Right renal pelvis (tissue), 4 donors: ENCODE measurements at places on chromosomes 7 and 10.

- no peak for DNase-seq
Measured at GRCh38 chr10:31920538-31920937, 8.1 kb downstream of the ARHGAP12 start.

- DNase-seq: peak; percentile 64
Measured at GRCh38 chr7:94655848-94656657, at the start of gene SGCE. Gene SGCE (minus strand): TSS chr7:94656133. CDS start chr7:94656098, 35 bp downstream.

DNA sequence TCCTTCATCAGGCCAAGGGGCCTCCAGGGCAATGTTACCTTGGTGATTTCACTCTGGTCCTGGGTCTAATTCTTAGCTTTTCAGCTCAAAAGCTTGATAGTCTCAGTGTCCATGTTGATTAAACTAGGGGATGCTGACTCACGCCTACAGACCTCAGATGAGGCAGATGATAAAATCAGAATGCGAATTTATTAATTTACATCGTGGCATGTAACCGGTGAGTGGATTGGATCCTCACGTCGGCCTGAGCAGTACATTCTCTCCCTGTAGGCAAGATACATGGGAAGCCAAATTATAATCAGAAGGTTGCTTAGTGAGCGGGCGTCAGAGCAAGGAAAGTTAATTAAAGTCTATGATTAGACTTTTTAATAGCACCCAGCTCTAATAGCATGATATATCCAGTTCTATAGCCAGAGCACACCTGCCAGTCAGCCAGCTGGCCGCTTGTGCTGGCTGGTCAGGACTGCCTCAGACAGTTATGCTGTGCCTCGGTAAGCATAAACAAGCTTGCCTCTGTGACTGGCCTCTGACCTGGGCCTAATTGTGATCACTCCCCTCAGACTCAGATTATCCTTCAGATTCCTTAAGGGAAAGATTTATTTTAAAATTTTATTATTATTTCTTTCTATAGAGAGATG, 20.2 kb upstream of the CPA5 start:
- DNase-seq: no peak

DNA sequence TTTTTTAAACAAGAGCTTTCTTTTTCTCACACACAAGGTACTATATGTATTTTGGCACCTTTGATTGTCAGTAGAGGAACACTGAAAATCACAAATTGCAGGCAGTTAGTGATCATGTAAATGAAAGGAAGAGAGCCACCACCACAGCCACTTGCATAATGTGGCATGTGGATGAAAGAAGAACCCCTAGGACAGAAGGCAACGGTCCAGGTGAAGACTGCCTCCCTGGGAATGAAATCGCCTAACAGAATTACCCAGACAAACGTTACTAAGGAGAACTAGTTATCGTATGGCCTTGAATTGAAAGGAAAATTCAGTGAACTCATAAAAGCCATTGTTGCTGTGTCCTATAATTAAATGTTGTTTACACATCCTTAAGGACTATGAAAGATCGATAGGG, 41.2 kb upstream of the PTPRZ1 start:
- DNase-seq: no peak

- DNase-seq: no peak
Measured at GRCh38 chr7:1017586-1018333, 26.6 kb upstream of the GPR146 start.

DNA sequence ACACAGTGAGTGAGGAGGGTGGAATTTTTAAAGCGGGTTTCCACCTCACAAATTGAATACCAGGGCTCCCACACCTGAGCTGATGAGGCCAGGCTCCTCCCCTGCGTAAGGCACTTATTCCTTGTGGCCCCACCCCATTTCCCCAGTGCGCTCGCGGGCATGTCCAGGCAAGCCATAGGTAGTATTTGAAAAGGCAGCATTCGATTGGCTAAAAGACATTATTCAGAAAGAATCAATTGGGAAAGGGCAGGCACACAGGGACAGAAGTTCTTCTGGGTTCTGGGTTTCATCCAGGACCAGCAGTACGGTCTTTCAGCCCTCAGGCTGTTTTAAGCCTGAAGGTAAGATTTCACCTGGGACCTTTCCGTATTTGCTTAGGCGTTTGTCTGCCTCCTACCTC, 222.3 kb downstream of the BBS9 start:
- DNase-seq: no peak

DNA sequence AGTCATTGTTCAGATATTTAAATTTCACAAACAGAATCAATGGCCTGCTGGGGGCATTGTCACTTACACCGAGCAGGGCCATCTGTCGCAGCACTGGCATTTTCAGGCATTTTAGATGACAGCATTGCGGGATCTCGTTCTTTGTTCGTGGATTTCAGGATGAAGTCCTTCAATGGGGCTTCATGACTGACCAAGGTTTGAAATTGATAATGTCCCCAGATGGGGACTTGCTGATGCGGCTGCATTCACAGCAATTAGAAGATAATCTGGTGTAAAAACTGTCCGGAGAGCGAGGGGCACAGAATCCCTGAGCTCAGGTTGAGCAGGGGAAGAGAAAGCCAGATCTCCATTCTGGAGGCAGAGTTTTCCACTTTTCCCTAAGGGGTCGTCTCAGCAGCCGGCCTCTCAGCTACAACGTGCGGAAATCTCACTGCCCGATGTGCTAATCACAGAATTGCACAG, 1.9 kb upstream of the C7orf33 start:
- DNase-seq: no peak

GRCh38 chr10:51260376-51260775, 186.1 kb downstream of the PRKG1 start:
- no peak for DNase-seq

DNA sequence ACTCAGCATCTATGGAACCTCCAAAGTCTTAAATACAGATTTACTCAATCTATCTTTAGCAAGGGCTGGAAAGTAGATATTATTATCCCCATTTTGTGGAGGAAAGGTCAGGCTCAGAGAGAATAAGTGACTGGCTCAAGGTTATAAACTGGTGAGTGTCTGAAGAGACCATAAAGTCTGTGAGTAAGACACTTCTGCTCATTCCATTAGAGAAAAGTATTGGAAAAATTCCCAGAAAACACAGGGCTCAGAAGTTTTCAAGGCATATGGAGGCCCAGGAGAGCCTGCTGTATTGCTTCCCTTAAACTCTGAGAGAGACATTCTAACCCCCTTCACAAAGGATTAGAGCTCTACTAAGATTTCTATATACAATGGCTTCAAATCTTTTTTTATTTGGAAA, 134.8 kb downstream of the PCDH15 start:
- DNase-seq: no peak

DNA sequence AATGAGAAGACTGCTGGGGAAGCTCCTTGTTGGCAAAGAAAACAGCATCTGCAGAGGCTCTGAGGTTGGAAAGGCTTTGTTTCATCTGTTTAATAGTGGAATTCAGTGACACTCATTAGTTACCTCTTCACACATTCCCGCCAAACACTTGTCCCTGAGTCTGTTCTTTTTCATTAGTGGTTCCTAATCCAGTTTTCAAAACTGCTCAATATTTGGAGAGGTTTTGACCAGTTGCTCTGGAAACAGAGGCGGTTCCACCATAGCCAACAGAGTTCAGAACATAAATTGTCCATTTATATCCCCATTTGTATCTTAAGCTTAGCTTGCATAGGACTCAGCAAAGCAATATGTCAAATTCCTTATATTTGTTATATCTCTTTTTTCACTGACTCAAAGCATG, 754.6 kb downstream of the AUTS2 start:
- no peak for DNase-seq

- DNase-seq: no peak
Measured at GRCh38 chr7:40799493-40800403, 664.9 kb downstream of the SUGCT start.

- no peak for DNase-seq
Measured at GRCh38 chr10:96955794-96956193, 123.7 kb downstream of the LCOR start.

GRCh38 chr7:42161719-42162118, 75.3 kb downstream of the GLI3 start:
- DNase-seq: no peak

DNA sequence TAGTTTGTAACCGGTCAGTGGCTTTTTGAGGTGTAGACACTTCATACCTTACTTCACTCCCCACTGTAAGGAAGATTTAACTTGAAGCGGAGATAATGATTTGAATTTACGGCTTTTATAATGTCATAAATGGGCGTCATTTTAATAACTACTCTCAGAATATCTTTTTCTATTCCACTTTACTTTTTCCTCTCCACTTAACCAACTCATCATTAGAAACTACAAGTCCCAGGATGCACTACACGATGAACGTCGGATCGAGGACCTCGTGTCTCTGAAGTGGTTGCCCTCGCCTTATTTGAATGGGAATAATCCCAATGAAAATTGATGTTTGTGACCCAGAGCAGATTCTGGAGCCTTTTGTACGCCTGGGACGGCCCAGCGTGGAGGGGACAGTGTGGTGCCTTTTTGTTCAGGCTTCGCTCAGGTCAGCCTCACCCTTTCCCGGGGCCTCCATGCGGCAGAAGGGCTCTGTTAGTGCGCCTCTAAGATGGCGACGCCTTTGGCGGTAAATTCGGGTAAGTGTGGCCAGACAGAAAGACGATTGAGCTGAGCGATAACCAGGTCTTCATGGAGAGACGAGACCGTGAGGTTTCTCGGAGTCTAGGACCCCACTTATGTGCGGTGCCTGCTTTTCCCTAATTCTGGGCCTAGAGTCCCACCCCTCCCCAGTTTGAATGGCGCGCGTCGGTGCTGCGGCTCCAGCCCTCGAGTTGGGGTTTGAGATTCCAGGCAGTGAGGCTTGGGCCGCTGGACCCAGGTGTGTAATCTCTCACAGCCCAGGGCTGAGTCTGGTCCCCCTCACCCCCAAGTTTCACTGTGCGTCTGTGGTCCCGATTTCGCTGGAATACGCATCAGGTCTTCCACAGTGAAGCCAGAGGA, at the start of gene NUP205:
TSS of gene NUP205 (plus strand) at position 463 of the 882 bp plus-strand sequence. CDS start at position 491, 28 bp downstream.
- DNase-seq: peak; percentile 80

- no peak for DNase-seq
Measured at GRCh38 chr7:139118805-139119485, 9.4 kb upstream of the ZC3HAV1 start.

- DNase-seq: no peak
Measured at GRCh38 chr7:149825567-149826343, 12.4 kb upstream of the ZNF862 start.

GRCh38 chr10:24415455-24416125, 206.7 kb downstream of the KIAA1217 start:
- peak; percentile 22 for DNase-seq
